NCI-H2081 (cell line): ENCODE measurements at places on chromosomes 1 and 21.
A peak's percentile ranks its signal among the peaks of the same experiment; 100 is the strongest.

GRCh38 chr1:38242506-38242905 is 195.9 kb upstream of the POU3F1 start:
- no peak for DNase-seq

DNA sequence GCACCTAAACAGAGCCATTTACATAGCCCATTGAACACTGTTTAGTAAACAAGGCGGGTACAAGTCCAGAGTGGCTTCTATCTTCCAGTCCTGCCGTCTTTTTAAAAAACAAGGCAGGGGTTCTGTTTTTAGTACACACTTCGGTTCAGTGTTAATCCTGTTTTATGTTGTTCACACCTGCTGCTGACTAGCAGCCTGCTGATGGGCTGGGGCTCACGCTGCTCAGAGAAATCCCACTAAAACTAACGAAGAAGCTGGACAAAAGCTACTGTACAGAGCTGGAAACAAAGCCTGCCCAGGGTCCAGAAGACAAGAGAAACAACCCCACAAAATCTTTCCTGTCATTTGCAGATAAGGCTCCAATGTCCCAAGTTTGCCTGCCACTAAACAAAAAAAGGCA is 13.2 kb downstream of the ESRRG start:
- DNase-seq: peak; percentile 52

GRCh38 chr1:42880384-42880783 is 34.0 kb downstream of the ZNF691 start:
- no peak for DNase-seq

DNA sequence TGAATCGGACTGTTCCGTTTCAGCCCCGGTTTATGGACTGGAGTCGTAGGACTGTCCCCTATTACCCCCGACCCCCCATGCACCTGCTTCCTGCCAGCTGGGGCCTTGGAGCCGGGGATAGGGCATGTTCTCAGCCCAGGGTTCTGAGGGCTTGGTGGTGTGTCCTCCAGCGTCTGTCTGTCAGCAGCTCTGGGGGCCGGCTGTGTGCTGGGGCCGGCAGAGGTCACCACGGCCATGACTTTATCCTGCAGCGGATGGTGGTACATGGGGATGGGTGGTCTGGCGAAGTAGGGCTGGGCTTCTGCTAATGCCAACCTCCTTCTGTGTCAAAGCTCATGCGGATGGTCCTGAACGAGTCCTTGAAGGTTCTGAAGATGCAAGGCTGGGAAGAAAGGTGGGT is 5.5 kb downstream of the RRP1 start:
- DNase-seq: no peak

- DNase-seq: peak; percentile 47
Measured at GRCh38 chr1:42392255-42392654, 11.7 kb downstream of the RIMKLA start.

GRCh38 chr1:218750216-218750970 is 405.3 kb downstream of the TGFB2 start:
- no peak for DNase-seq

DNA sequence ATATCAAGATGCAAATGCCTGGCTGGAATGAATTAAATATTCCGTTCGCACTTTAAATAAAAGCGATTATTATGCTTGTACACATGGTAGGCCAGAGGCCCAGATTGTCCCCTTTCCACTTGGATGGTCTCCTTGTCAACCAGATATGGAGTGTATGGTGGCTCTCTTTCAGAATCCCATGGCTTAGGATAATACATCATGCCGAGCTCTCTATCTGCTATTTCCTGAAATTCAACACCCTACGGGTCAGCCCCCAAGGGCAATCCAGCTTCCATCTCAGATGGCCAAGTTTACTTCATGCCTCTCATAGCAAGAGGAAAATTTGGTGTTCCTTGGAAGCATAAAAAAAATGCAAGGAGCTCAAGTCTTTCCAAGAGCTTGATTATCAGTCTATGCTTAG is 25.4 kb upstream of the FMO1 start:
- DNase-seq: no peak

DNA sequence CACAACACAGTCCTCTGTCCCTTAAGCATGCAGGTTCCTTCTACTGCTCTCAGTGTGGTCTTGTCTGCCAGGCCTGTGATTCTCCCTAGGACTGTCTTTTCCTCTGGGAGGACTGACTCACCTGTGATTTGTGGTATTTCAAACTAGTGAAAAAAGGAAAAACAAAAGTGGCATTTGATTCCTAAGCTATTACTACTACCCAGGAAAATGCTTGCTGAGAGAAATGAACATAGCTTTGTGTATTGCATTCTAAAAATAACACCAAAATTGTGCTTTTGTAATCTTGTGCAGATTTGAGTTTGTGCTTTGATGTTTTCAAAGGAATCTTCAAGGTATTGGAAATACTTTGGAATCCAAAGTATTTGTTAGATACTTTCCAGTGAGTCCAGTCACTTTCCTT is 57.0 kb downstream of the GPR161 start:
- no peak for DNase-seq

DNA sequence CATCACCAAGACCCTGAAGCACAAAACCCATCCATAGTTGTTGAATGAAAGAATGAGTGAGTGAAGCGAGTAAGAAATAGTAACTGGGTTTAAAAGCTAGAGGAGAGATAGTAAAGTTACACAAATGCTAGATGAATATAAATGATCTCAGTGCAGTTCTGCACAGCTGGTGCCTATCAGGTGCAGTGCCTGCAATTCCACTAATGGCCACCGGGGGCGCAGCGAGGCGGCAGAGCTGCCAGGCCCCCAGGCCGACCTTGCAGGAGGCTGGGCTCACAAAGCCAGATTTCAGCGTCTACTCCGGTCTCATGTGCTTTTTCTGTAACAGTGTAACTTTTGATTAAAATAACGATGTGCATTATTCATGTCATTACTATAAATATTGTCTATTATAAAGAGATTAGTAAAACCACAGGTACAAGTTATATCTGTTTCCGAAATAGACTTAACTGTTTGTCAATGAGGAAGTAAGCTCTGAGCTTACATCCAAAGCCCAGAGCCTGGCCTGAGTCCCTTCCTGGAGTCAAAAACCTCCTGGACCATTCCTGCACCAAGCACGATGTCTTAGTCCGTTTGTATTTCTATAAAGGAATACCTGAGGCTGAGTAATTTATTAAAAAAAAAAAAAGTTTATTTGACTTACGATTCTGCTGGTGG is 477.6 kb downstream of the NPHP4 start:
- DNase-seq: no peak
